Fibroblast of skin of right biceps (primary cell): ENCODE measurements at places on chromosomes 1 and 21.

DNA sequence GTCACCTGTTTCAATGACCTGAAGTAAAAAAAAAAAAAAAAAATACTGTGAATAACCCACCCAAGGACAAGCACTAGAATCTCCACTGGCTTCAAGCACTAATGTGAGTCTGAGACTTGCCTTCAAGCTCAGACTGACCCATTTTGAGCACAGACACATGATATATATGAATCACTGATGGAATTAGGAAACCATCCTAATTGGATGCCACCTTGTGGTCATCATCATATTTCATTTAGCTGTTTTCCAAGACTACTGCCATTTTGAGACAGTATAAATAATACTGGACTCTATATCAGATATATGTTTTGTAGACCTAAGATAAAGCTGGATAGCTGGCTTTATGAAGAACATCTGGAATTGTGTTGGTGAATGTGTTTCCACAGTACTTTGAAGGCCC is 1232.0 kb downstream of the KCNT2 start:
- DNase-seq: peak; percentile 2

GRCh38 chr1:217136895-217137205 is 413.6 kb upstream of the ESRRG start:
- no peak for DNase-seq

- no peak for DNase-seq
These were observed 2.1 kb upstream of the CELF3 start for GRCh38 chr1:151718666-151719065.

DNA sequence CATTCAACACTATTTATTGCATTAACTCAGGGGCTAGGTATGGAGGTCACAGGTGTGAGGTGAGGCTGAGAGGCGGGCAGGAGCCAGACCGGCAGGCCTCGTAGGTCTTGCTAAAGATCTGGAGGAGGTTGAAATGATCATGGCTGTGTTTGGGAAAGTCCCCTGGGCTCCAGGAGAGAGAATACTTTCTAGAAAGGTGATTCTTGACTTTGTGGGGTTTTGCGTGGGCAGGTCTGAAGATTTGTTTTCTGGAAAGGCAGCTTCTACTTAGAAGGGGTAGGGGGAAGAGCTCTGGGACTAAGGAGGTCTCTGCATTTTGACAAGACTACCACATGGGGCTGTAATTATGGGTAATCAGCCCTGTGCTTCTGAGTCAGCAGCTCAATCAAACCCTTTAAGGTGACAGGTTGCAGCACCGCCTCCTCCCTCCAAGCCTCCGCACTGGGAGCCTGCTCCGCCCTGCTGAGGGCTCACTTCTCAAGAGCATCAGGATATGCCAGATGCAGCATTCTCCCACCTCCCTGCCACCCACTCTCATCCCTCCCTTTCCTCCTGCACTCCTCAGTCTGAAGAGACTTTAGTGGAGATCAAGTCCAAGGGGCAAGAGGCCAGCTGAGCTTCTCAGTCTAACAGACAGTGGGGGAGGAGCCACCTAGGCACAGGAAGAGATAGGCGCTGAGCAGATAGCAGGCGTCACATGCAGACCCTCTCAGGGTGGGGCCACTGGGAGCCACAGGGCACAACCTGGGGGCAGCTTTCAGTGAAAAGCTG is 30.5 kb downstream of the SLC30A1 start:
- no peak for DNase-seq

- DNase-seq: peak; percentile 94
These were observed 8.9 kb downstream of the TAGLN2 start for GRCh38 chr1:159916242-159917051.

- no peak for DNase-seq
These were observed 84.1 kb downstream of the TM2D1 start for GRCh38 chr1:61640531-61641530.

- no peak for DNase-seq
These were observed 17.9 kb upstream of the PWP2 start for GRCh38 chr21:44089001-44089911.
